ENCODE measurements at places on chromosomes 16 and 17.
A peak's percentile ranks its signal among the peaks of the same experiment; 100 is the strongest.

DNA sequence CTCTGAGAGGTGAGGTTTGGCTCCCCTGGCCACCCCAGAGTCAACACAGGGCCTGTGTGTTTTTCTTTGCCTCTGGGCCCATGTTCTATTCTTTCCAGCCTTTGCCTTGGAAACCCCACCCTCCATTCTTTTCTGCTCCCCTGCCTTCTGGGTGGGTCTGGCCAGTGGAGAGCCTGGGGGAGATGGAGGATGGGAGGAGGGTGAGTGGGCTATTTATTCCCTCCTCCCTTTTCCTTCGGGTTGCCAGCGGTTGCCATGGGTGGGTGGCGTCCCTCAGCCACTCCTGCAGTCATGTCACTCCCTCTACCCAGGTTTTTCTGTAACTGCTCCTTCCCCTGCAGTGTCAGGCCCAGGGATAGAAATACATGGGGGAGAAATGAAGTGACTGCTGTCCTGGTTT lies 15.5 kb downstream of the CMIP start:
- H3K4me1 ChIP-seq, result peaks cover 81% of the 10 kb centered on the region
- DNase-seq, result no peak
- peaks cover 46% of the 10 kb centered on the region for H3K27me3 ChIP-seq

DNA sequence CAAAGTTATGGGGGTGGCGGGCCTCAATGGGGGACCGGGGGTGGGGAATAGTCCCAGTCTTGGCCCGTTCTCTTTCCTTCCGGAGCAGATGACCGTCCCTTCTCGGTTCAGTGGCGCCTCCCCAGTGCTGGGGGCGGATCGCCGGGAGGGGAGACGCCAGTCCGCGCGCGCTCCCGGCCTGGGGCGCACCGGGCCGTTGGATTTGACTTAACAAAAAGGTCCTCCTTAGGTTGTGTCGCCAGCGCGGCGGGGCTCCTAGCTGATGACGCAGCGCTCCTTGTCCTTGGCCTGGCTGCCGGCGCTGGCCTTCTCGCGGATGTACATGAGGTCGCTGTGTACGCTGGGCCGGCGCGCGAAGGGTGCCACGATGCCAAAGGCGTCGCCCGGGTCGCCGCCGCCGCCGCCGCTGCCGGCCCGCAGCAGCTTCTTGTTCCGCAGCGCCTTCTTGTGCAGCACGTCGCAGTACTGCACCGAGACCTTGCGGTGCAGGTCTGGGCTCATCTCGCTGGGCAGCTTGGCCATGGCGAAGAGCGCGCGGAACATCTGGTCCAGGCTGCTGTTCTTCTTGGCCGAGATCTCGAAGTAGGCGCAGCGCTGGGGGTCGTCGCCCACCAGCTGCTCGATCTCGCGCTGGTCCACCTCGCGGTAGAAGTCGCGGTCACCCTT lies 1.2 kb downstream of the RASD1 start:
- H3K4me3 ChIP-seq, result peak overlapping the region; percentile 68
- peaks cover 13% of the 10 kb centered on the region for H3K4me1 ChIP-seq
- DNase-seq, result peak; percentile 10
- H3K36me3 ChIP-seq, result peaks cover 10% of the 10 kb centered on the region
- H3K27me3 ChIP-seq, result peaks cover 5% of the 10 kb centered on the region
- no peak overlapping the region for H3K27ac ChIP-seq

DNA sequence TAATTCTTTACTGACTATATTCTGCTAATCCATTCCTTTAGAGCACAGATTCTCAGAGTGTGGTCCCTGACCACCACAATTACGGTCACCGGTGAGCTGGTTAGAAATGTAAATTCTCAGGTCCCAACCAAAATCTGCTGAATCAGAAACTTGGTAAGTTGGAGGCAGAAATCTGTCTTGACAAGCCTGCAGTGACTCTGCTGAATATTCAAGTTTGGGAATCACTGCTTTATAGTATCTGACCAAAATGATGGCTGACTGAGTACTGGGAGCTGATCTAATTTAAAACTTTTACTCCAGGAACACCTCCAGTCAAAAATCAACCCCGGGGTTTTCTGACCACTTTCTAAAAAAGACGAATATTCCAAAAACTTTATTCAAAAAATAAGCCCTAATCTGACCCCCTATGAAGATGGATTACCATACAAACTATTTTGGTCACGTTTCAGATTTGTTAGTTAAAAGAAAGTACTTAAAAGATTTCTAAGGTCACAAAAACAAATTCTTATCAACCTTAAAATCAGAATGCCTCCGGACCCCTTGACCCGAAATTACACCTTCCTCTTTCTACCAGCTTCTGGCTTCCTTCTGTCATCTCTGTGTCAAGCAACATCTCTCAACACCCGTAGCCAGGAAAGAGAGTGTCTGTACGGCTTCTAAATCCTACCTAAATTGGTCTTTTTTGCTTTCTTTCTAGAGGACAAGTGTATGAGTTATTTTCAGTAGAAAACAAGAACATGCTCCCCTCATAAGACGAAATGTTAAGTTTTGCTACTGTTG lies 38.6 kb downstream of the CREBBP start:
- peak overlapping the region; percentile 51 for H3K4me3 ChIP-seq
- no peak for DNase-seq
- peak overlapping the region; percentile 1 for H3K27ac ChIP-seq

GRCh38 chr17:61461586-61461966 lies 9.4 kb downstream of the TBX4 start:
- peaks cover 31% of the 10 kb centered on the region for H3K27me3 ChIP-seq
- no peak overlapping the region for H3K27ac ChIP-seq
- no peak overlapping the region for H3K4me3 ChIP-seq

- H3K27ac ChIP-seq, result no peak overlapping the region
- no peak overlapping the region for H3K4me3 ChIP-seq
- DNase-seq, result no peak
- H3K36me3 ChIP-seq, result no peaks in the 10 kb centered on the region
- H3K4me1 ChIP-seq, result no peaks in the 10 kb centered on the region
- no peaks in the 10 kb centered on the region for H3K27me3 ChIP-seq
Measured at GRCh38 chr16:56348168-56349085, 76.9 kb downstream of the AMFR start.

GRCh38 chr17:13518261-13519000 lies 83.3 kb downstream of the HS3ST3A1 start:
- no peak overlapping the region for H3K4me3 ChIP-seq
- H3K4me1 ChIP-seq, result no peaks in the 10 kb centered on the region
- no peak overlapping the region for H3K27ac ChIP-seq

GRCh38 chr16:67672739-67673662 lies 6.4 kb downstream of the C16orf86 start:
- H3K27ac ChIP-seq, result no peak overlapping the region
- H3K27me3 ChIP-seq, result no peaks in the 10 kb centered on the region
- H3K36me3 ChIP-seq, result no peaks in the 10 kb centered on the region
- DNase-seq, result no peak
